ENCODE measurements at places on chromosomes 5 and 9.
A peak's percentile ranks its signal among the peaks of the same experiment; 100 is the strongest.

DNA sequence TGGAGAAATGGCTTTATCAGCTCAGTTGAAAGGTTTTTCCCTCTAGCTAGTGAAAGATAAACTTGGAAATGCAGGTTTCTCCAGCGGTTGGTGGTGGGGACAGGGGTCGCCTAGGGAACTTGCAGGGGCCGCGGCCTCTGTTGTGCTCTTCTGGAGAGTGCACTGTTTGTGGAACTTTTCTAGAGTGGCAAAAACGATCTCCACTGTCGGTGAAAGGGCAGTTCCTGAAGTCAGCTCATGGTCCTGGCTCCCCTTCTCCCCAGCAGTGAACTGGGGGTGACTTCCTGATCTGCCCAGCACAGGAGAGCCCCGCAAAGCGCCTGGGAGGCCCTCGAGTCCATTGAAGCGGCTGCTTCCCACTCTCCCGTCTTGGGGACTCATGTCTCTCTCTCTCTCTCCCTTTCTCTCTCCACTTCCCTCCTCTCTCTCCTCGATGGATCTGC, 3.2 kb downstream of the IRX1 start:
- no peak for DNase-seq

DNA sequence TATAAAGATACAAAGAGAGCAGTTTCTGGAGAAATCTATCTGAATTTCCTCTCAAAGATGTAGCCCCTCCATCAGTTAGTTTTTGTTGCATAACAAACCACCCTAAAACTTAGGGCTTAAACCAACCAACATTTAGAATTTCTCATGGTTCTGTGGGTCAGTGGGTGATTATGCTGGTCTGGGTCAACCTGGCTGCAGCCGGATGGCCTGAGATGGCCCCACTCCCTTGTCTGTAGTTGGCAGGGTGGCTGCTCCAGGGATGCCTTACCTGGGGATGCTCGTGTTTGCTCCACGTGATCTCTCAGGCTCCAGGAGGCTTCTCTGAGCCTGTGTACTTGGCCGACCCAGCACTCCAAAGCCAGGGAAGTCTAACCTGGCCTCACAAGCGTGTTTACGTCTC, 139.3 kb downstream of the MVB12B start:
- DNase-seq, result no peak

DNA sequence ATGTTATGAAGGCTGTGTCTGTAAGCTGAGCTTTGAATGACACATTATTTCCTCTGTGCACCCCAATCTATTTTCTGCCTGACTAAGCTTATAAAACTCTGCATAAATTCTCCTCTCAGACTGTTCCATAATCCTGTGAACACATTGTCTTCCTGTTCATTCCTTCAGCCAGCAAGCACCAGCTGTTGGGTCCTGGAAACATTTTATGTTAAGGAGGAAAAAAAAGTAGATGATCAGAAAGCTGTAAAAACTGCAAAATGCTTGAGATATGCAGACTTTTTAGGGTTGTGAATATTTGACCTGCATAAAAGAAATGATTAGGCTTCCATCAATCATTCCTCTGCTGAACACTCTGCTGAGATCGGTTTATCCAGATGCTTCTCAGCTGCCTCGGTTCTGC, 1246.0 kb upstream of the DMAC1 start:
- no peak for DNase-seq

DNA sequence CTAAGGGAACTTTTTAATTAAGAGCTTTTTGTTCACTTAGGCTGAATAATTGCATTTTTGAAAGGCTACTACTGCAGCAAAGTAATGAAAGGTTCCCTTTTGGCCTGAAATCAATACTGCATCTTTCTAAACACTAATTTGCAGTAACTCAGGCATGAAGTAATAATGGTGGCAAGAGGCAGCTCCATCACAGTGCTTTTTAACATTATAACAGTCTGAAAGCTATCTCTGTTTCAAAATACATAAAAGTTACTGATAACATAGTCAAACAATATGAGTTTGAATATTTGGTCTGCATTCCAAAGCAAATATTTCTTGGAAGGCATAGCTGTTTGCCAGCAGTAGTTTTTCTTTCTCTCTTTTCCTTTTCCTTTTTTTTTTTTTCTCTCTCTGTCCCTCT, 113.4 kb downstream of the FBN2 start:
- no peak for DNase-seq

- peak; percentile 86 for DNase-seq
Measured at GRCh38 chr9:130689937-130690700, 3.5 kb upstream of the EXOSC2 start.

GRCh38 chr5:100424787-100425186, 110.4 kb upstream of the FAM174A start:
- DNase-seq, result no peak

- DNase-seq, result peak; percentile 47
Measured at GRCh38 chr5:19987612-19988361, at the start of gene CDH18. TSS of gene CDH18 (minus strand) at chr5:19988200. CDS start at chr5:19838986, 149,214 bp downstream.

DNA sequence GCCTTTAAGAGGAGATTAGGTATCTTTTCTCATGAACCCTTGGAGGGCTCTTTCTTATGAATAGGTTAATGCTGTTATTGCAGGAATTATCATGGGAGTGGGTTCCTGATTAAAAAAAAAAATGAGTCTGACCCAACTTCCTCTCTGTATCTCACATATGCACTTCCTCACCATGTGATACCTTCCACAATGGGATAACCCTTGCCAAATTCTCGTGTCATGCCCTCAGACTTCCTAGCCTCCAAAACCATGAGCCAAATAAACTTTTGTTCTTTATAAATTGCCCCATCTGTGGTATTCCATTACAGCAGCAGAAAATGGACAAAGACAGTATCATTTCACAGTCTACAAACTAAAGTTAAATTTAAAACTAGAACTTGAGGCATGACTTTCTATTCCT, 1.0 kb downstream of the OR1B1 start:
- no peak for DNase-seq

GRCh38 chr5:116288524-116288923, 203.7 kb downstream of the COMMD10 start:
- DNase-seq, result no peak

GRCh38 chr9:98602839-98603500, 105.8 kb downstream of the GABBR2 start:
- no peak for DNase-seq

DNA sequence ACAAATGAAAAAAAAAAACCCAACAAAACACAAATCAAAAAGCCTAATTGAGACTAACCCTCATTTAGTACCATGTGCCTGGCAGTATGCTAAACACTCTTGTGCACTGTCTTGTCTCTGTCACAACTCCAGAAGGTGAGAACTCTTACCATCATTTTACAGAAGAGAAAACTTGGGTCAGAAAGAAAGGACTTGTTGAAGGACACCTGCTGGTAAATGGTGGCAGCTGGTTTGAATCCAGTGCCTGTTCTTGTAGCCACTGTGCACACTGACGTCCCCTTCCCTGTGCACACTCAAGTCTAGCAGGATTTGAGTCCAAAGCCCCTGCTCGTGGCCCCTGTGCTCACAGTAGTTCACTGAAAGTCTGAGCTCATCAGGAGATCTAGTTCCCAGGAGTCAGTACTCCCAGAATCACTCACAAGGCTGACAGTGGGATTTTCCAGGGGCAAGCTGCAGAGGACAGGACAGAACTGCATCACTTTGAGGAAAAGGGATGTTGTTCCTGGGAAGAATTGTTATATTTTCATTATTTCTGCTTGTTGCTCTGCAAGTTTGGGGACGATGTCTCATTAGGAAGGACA, 43.0 kb upstream of the HSD17B4 start:
- no peak for DNase-seq

DNA sequence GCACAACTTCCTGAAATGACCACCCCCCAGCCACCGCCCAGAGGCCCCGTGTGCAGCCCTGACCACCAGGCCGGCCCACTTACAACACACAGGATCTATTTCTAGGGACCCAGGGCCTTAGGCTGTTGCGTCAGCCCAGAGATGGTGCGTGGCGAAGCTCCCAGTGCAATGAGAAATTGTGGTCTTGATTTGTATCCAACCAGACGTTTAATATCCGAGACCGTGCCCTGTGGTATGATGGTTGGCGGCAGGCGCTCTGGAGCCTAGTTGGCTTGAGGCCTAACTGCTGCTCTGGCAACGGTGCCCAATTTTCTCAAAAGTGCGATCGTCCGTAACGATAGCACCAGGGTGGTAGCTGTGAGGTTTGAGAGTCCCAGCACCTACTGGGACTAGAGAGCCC, 32.6 kb upstream of the SLC6A19 start:
- DNase-seq, result no peak

Measured in fibroblast of skin of left quadriceps (primary cell).